ENCODE measurements at places on chromosomes 1 and 21.

- peak; percentile 46 for DNase-seq
Observed at GRCh38 chr1:172670791-172671190, 11.9 kb downstream of the FASLG start.

DNA sequence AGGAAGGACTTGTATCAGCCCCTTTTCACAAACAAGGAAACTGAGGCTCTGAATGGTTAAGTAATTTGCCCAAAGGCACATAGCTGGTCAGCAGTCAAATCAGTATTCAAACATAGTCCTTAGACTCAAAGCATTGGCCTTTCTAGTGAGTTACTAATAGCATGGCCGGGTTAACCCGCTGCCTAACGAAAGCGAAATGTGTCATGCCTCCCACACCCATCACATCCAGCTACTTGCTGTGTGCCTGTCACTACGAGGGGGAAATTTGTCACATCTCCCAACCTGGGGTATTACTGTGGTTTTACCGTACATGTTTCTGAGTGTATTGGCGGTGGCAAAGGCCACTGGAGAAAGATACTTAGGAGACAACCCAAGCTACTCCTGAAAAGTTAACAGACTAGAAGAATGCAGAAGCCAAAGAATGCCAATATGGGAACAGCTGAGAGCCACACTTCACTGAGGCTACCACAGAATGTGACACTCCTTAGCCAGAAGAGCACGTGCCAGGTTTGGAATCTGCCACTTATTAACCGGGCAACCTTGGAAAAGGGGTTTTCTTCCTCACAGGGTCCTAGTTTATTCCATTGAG is 363.5 kb downstream of the KCNH1 start:
- no peak for DNase-seq

- no peak for DNase-seq
Observed at GRCh38 chr1:101050869-101051268, 25.3 kb upstream of the DPH5 start.

GRCh38 chr1:19341201-19342061 is 29.3 kb downstream of the SLC66A1 start:
- DNase-seq: peak; percentile 89

DNA sequence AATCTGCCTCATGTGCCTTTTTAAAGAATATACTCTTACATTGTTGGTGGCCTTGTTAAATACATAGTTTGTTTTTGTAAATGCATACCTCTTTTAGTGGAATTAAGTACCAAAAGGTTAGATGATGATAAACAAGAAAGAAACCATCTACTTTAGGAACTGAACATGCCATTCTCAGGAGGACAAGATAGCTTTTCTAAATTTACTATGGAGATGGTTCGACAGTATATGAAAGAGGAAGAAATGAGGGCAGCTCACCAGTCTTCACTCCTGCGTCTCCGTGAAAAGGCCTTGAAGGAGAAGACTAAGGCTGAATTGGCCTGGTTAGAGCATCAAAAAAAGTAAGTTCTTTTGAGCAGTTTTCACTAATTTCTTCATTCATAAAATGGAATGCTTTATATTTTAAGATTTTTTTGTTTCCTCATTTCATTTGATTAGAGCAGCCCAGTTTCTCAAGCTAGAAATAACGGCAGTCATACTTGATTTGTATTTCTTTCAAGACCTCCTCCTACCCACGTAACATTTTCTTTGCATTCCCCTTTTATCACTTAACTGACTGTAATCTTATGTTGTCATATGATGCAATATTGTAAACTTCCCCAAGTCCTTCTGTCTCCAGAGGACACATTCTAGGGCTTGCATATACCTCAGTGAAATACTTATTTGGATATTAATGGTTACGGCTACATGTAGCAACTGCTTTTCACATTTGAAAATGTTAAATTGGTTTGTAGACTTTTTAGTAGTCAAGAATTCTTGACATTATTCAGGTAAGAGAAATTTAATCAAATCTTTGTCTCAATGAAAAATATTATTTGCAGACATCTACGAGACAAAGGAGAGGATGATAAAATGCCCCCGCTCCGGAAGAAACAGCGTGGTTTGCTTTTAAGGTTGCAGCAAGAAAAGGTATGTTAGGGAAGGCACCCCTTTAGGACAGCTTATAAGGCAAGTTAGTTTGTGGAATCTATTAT is 99.3 kb downstream of the CEP350 start:
- no peak for DNase-seq

- DNase-seq: no peak
Observed at GRCh38 chr1:34840426-34840825, 19.1 kb downstream of the SMIM12 start.

DNA sequence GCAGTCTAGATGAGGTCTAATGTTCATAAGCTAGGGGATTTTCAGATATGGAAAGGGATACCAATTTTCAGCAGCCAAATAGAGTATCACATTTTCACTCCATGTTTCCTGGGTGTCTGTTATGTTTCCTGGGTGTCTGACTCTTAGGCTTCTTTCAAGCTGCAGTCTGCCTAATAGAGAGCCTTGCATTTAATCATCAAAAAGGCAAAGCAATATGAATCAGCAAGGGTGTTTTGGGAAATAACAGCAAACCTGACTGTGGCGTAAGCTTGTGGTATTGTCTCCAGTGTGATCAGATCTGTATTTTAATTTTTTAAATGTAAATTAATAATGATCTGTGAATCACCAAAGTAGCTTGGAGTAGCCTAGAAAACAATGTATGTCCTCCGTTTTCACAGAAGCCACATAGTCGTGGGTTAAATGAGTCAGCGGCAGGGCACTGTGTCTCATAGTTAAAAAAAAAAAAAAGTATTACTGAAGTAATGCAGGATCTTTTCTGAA is 10.4 kb downstream of the LGALS8 start:
- peak; percentile 75 for DNase-seq

DNA sequence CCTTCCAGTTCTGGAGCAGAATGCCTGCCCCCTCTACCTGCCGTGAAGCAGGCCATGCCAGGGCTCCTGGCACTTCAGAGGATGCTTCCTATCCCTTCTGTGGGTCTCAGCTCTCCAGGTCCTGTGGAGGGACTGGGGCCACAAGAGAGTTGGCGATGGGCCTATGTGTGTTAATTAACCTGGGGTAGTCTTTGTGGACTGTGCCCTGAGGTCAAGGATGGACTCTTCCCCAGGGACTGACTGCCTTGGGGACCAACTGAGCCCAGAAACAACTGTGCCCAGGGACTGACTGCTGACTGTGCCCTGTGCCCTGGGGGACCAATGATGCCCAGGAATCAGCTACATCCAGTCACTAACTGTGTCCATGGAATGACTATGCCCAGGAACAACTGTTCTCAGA is 37.5 kb upstream of the POU3F1 start:
- no peak for DNase-seq

DNA sequence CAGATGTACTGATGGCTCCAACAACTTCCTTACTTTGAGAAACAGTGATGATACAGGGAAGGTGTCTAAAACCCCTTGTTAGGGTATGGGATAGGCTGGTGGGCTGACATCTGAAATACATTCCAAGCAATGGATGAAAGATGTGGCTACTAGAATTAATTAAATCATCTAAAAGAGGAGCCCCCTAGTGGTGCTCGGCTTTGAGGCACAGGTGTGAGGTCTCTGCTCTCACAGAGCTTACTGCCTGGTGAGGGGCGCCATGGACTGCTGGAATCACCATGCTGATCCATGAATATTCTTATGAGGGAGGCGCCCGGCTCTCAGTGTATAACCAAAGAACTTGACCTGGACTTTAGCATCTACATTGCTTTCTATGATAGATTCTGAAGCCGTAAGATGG is 48.5 kb downstream of the GNG4 start:
- peak; percentile 50 for DNase-seq

DNA sequence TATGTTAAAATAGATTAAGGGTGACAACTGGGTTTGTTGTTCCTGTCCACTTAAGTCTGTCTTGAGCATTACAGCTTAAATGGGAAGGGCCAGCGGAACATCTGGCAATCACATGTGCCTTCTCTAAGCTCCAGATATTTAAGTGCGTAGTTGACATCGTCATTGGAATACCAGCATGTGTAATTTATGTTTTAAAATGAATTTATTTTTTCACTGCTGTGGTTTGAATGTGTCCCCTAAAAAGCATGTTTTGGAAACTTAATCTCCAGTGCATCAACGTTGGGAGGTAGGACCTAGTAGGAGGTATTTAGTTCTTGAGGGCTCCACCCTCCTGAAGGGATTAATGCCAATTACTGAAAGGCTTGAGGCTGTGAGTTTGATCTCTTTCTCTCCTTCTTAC is 13.4 kb downstream of the ZCCHC17 start:
- DNase-seq: no peak

- no peak for DNase-seq
Observed at GRCh38 chr1:58818075-58818474, 34.2 kb upstream of the JUN start.

DNA sequence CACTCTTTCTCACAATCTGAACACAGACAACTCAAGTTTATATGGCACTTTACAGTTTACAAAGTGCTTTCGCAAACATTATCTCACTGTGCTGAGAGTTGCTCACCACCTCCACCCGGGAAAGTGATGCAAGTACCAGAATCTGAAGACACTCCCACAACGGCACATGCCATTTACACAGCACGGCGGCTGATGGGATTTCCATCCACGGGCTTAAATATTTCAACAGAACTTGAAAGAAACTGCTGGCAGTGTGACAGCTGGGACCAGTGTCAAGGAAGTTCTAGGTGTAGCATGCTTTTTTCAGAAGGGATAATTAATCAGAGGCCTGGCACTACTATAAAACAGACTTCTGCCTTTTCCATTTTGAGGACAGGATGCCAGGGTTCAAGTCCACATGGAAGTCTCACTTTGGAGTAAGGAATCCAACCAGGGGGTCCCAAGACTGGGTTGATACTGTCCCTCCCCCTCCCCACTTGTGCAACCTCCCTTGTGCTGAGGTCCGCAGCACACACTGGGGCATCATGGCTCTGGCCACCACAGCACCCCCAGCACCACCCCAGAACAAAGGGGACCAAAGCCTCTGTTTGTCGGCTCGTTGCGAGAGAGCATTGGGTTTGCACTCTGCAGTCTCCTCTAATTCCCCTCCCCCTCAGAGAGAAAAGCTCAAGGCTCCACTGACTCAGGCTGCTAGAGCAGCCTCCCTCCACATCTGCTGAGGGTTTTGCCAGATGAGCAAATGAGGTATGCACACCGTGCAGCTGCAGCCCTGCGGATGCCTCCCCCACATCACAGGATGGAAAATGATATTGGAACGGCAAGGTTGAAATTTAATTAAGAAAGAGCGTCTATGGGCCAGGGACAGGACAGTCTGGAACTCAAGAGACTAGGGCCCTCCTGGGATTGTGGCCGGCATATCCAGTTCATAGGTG is 154.9 kb downstream of the TGFBR3 start:
- peak; percentile 71 for DNase-seq

DNA sequence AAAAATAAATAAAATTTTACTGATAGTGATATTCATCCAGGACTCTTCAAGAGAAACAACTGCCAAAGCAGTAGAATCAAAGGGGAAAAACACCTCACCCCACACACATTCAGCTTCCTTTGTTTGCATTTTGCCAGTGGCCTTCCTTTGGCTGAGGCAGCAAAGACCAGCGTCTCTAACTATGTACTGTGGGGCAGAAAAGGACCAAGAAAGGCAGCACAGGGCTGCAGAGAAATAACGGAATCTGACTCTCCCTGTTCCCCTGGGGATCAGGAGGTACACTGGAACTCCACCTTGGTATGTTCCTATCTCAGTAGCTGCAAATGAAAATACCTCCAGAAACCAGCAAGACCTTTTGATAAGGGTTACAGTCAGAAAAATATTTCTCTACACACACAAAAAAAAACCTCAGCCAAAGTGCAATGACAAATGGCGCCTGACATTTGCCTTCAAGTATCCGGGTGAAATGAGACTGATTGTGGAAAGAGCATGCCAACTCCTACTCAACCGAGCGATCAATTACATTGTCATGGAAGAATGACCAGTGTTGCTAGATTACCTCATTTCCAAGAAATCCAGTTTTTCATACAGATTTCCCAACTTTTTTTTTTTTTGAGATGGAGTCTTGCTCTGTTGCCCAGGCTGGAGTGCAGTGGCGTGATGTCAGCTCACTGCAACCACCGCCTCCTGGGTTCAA is 50.9 kb downstream of the TARBP1 start:
- no peak for DNase-seq

DNA sequence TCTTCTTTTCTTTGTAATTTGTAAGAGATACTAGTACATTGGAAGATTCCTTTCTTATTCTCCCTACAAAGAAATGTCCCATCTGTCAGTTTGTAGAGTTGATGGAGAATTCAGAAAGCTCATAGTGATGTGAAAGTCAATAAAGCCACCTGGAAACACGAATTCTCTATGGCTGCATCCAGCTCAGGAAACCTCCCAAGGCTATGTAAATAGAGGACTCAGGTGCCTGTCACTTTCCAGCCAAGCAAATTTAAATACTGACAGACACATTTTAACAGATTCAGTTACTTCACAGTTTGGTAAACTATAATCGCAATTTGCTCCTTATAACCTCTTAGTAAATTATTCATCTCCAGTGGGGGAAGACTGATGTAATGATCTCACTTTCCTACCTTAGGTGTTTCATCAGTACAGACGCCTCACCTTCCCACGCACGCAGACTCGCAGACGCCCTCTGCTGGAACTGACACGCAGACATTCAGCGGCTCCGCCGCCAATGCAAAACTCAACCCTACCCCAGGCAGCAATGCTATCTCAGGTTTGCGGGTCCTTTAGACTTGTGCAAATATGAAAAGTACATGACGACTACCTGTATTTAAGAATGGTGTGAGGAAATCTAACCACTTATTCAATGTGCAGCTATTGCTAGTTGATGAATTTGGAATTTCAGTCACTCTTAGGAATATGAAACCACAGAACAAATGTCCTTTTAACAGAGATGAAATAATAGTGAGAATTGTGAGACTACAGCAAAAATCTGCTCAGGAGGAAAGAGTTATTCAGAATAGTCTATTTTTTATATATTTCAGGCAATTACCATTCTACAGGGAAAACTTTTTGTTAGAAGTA is 60.6 kb downstream of the PTPRC start:
- DNase-seq: peak; percentile 90

DNA sequence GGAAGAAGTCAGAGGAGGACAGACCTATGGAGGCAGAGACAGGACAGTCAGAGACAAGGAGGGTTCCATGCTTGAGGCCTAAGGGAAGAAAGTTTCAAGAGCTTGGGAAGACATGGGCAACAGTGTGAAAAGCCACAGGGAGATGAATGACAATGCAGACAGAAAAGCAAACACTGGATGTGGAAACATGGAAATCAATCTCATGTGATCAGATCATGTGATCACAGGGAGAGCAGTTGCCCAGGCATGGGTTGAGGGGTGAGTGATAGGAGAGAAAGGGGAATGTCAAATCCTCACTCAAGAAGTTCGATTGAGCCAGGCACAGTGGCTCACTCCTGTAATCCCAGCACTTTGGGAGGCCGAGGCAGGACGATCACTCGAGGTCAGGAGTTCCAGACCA is 17.2 kb downstream of the PTAFR start:
- no peak for DNase-seq

- DNase-seq: no peak
Observed at GRCh38 chr1:1869469-1869868, 21.4 kb downstream of the GNB1 start.

DNA sequence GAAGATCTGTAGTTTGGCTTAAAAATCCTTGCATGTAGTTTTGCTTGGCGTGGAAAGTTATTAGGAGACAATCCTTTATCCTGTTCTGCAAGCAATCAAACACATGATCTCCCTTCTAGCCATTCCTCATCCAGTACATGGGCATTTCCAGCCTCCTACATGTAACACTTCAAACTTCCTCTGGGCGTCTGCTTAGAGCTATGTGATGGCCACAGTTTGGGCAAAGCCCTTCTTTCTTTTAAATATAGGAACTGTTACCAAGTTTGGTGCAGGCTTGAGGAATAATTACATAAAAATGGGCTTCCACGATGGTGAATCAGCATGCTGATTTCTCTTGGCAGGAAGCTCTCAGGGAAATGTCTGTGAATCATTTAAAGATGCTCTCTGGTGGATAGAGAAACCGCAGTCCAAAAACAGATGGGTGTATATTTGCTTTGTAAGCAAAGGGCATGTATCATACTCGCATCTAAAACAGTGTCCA is 176.9 kb upstream of the FMN2 start:
- DNase-seq: no peak
